ENCODE measurements at places on chromosomes 1 and 21.
A peak's percentile ranks its signal among the peaks of the same experiment; 100 is the strongest.

DNA sequence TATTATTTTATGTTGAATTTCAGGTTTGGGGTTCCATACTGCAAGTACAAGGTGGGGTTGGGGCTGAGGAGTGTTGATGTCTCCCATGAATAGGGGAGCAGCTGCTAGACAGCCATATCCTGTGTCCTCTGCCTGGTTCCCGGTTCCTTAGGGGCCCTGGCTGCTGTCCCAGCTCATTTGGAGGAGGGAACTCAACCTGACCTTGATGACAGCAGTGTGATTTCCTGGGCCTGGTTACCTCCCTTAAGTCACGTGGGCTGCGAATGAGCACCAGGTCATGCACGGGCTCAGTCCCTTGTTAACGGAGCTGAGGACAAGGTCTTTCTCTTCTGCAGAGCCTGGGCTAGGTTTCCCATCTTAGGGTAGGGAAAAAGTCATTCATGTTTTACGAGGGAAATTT is 85.1 kb downstream of the MTR start:
- DNase-seq, result no peak

GRCh38 chr1:157137046-157137407 is 1.2 kb downstream of the ETV3 start:
- DNase-seq, result no peak

DNA sequence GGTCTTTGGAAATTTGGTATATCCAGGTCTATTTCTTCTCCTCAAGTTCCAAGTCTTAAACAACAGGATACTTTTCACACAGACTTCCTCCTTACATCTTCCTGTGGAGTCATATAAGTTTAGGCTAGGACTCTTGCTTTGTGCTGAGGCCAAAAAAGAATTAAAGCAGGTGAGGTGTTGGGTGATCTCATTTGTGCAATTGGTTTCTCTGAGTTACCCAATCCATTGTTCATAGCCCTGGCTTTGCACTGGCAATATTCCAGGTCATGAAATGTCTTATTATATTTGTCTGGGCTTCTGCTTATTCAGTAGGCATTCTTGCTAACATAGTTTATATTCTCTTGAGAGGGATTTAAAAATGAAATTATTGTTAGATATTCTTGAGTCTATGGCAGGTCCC is 14.1 kb upstream of the KIAA0040 start:
- DNase-seq, result no peak

GRCh38 chr1:23748016-23748415 is 4.7 kb downstream of the ELOA start:
- no peak for DNase-seq

GRCh38 chr1:216425577-216425976 is 2.3 kb upstream of the USH2A start:
- no peak for DNase-seq

DNA sequence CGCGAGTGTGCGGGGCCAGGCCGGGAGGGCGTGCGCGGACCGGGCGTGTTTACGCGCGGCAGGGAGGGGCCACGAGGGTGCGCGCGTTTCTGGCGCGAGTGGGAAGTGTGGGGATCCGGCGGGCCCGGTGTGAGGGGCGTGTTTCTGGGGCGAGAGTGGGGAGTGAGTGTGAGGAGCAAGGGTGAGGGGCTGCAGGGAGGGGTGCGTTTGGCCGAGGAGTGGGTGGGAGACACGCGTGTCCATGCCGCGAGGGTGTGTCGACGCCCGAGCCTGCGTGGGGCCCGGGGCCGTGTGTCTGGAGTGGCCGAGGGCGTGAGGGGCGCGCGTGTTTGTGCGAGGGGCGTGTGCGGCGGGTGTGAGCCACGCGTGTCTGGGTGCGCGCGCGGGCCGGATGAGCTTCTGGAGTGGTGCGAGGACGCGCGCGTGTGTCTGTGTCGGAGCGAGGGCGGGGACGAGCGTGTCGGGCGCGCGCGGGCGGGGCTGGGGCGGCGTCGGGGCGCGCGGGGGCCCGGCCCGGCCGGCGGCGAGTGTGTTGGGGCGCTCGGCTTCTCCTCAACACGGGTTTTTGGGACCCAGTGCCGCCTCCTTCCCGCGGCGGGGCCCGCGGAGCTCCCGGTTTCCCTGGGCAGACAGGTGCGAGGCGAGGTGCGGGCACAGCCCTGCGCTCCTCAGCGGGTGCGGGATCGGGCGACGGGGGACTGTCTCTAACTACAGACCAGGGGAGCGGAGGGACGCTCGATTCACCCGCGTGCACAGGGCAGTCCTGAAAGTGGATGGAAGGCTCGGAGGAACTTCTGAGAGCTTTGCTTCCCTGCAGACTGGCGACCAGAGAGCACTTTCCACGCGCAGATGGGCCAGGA is 65.8 kb upstream of the VAMP3 start:
- DNase-seq, result peak; percentile 68

DNA sequence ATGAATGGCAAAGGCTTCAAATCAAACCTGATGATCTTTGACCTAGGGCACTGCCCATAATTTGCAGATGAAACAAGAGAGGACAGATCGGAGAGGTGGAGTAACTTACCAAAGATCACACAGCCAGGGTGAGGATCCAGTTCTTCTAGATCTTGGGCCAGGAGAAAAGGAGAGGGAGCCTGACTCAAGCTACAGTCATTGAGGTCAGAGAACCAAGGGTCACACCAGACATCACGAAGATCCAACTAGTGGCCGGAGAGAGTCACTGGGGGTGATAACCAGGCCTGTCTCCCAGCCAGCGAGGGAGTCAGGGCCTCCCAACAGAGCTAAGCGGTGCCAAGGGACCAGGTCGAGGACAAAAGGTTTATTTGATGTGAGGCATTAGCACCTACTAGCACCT is 115.0 kb downstream of the RIPK4 start:
- DNase-seq, result no peak

DNA sequence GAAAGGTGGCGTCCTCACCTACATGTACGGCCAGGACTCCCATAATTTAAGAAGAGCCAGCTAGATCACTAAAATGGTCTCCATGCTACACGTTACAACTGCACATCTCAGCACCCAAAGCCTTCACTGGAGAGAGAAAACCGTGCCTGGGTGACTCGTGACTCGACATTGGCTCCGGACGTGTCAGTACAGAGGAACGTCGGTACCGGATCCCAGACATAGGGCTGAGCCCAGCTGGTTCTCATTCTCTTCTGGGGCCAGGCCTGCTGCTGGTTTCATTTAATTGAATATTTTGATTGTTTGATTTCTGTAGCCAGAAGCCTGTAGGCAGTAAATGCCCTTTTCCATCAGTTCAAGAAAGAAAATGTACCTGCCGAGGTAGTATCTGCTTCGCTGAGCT is 93.1 kb downstream of the HHIPL2 start:
- DNase-seq, result no peak

DNA sequence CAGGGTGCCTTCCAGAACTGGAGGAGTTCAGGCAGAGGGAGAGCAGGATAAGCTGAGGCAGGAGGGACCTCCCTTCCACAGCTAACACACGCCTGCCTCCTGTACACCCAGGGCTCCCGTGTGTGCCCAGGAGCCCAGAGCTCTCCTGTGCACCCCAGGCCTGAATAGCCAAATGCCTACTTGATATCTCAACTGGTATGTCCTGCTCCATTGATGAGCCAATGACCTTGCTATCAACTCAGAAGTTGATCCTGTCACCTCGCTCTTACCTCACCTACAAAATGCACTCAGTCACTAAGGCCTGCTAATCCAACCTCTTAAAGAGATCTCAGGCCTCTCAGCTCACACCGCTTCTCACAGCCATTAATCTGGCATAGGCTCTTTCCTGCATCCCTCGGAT is 7.1 kb downstream of the ECHDC2 start:
- no peak for DNase-seq

GRCh38 chr1:185819798-185820197 is 85.6 kb downstream of the HMCN1 start:
- no peak for DNase-seq

GRCh38 chr1:7049913-7050625 is 264.8 kb downstream of the CAMTA1 start:
- no peak for DNase-seq

DNA sequence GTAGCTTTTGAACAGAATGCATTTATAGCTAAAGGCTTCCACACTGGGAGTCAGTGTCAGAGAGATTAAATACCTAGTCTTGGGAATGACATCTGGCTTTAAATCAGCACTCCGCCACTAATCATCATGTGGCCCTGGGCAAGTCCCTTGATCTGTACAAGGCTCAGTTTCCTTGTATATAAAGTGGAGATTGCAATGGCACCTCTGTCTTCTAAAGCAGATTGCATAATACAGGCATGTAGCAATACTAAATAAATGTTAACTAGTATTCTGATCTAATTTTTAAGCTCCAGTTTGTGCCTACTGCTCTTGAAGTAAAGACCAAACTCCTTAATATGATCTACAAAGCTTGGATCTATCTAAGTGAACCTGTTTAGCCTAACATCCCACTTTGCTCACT is 249.4 kb downstream of the PLPP3 start:
- no peak for DNase-seq

DNA sequence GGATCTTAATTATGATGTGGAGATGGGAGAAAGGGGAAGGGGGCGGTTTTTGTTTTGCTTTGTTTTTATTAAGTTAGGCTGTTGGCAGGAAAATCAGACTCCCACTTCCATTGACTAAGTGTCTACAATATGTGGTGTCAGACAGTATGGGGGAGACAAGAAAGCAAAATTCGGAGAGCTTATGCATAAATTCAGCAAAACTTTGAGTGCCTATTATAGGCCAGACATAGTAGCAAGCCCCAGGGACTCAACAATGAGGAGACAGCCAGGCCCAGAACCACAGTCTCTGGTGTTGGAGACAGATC is 835 bp upstream of the TSPAN2 start:
- DNase-seq, result no peak

DNA sequence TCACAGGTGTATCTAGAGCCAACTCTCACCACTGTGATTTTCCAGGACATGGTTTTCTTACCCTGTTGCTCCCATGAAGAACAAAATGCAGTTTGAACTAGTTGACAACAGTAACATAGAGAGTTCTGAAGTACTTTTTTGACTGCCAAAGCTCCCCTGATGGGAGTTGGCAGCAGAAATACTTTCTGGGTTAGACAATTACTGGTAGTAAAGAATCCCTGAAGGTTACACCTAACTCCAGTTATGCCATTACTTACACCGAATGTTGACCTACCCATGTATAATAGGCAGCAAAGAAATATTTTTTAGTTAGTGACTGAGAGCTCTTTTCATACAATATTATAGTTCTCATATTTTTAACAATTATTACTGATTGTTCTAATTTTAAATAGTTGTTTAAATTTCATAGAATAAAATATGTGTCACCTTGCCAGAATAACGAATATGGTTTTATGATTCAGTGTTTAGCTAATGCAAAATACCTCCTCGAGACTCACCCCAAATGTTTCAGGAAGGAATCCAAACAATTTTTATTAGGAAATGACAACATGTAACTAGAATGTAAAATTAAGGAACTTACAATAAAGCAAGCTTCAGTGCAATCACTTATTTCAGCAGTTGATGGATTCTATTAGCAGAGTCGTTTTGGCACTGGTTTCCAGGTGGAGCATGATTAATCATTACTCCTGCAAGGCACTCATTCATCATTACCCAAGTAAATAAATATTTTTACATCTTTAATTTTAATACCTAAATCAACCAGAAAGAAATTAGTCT is 237.6 kb downstream of the MRPL39 start:
- no peak for DNase-seq

DNA sequence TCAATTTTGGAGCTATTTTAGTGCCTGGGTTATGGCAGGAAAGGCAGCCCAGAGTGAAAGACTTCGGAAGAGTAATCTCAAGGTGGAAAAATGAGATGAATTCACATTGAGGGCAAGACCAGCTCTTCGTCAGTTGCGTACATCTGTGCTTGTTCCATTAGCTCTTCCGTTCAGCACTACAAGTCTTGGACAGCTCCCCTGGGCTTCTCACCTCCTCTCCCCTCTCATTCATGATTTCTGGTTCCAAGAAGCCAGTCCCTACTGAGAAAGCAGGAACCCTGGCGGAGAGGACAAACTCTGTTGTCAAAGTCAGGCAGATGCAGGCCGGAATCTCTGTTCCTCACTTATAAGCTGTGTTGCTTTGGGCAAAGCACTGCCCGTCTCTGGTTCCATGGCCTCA is 76.5 kb downstream of the ACTL8 start:
- DNase-seq, result no peak

DNA sequence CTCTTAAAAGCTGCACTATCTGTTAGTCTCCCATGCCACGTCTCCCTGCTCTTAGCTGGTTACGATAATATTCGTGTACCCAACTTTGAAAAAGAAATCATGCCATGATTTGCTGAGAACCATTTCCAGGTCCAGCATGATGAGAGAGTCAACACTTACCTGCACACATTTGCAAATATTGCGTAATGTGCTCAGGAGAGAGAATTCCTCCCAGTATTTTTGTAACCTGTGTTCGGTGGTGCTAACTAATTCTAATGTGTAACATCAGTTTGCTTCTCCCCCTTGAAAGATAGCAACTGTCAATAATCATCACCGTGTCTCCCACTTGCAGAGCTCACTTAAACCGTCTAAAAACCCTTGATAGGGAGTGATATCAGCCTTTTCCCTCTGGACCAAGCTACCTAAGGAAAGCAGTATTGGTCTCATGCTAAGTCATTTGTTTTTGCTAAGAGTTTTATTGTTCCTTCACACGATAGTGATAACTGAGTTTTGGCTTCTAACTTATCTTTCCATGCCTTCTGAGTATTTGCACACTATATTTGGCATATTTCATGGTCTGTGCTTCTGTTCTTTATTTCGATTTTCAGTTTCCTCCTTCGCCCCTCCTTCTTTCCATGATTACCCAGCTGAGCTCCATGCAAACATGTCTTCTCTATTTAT is 61.1 kb upstream of the IRF2BP2 start:
- DNase-seq, result no peak

DNA sequence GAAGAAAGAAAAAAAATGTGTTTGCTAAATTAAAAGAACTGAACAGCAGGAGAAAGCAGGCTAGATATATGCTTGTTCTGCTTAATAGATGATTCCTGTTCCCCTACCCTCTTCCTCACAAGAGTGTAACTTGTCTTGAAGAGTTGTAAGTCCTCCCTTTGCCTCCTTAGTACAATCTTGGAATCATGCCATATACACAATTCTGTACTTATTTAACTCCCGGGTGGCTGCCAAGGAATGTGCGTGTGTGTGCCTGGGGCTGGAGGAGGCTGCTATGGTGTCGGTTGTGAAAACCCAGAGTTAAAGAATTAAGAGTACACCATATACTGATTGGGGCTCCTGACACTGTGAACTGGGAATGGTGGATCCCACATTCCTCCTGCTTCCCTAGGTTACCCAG is 194.2 kb downstream of the SIPA1L2 start:
- DNase-seq, result no peak

GRCh38 chr21:46368533-46369285 is 44.8 kb downstream of the PCNT start:
- no peak for DNase-seq

GRCh38 chr1:44743211-44743610 is 3.6 kb downstream of the KIF2C start:
- no peak for DNase-seq

- no peak for DNase-seq
Measured at GRCh38 chr1:178566187-178566586, 53.3 kb downstream of the TEX35 start.

- no peak for DNase-seq
Measured at GRCh38 chr1:60847391-60847790, 235.0 kb upstream of the NFIA start.

DNA sequence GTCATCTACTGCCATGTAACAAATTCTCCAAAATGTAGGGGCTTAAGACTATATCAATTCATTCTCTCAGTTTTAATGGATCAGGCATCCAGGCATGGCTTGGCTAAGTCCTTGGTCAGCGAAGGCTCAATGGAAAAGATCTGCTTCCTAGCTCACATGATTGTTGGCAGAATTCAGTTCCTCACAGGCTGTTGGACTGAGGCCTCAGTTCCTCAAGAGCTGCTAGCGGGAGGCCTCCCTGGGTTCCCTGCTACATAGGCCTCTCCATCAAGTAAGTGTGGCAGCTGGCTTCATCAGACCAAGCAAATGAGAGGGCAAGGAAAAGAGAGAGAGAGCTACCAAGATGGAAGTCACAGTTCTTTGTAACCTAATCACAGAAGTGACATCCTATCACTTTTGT is 19.6 kb upstream of the EYA3 start:
- no peak for DNase-seq

Data from T-helper 17 cell (primary cell).